ENCODE measurements at places on chromosomes 5 and 9.

DNA sequence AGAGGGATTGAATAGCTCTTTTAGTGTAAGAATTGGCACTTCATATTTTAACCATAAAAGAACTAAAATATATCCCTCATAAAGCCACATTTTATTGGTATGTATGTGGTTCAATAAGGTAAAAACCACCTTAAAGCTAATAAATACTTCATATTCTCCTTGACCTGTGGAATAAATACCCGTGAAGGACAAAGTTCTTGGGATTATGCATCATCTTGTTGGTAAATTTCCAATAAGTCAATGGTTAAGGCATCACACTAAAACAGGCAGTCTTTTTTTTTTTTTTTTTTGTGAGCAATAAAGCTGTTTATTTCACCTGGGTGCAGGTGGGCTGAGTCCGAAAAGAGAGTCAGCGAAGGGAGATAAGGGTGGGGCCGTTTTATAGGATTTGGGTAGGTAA is 161.9 kb downstream of the SNCAIP start:
- DNase-seq, result no peak

DNA sequence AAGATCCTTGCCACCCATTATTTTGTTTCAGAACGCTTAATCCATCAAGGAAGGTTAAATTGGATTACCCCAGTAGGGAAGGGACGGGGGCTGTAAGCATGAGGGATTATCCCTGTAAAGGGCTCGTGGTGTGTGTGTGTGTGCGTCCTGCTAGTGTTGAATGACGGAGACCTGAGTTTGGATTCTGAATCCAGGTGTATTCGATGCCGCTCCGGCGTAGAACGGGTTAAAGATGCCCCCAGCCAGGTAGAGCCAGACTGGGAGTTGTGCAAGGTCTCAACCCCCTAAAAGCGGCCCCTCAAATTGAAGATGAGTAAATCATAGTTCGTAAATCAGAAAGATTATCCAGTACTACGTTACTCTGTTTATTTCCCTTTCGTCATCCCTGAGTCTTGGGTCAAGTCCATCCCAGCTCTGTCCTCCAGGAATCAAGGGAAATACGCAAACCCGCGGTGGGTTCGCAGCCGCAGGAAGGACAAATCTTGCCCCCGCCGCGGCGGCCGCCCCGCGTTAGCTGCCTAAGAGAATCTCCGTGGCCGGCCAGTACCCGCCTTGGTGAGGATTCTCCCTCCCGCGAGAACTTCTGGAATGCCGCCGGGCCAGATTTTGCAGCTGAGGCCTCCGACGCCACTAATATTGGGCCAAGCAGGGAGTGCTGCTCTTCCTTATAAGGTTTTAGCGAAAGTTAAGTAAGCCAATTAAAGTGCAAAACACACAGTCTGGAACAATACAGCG is 586 bp upstream of the MTAP start:
- peak; percentile 26 for DNase-seq

GRCh38 chr5:142753116-142753631 is 17.0 kb upstream of the ARHGAP26 start:
- DNase-seq, result peak; percentile 48

- no peak for DNase-seq
Measured at GRCh38 chr5:54754878-54755277, 230.5 kb downstream of the ESM1 start.

DNA sequence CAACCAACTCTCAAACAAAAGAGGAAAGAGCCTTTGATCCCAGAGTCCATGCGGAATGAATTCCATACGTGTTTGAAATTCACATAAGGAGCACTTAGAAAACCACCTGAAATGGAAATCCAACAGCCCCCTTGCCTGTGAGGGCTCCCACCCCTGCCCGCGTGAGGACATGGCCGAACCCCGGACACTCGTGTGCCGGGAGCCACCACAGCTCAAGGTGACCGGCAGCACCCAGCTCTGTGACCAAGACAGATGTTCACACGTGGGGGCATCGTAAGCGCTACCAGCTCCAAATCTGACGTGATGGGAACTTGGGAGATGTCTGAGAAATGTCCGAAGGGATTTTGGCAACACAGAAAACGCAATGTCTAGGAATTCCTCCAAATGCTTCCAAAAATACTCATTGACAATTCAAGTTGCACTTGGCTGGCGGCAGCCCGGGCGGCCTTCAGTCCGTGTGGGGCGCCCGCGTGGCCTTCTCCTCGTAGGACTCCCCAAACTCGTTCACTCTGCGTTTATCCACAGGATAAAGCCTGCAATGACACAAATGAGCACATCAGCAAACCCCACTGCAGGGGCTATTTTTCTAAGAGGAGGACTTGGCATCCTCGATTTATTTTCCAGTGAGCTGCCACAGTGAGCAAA is 23.2 kb upstream of the TERT start:
- no peak for DNase-seq

GRCh38 chr5:158979290-158979689 is 120.4 kb downstream of the EBF1 start:
- no peak for DNase-seq

GRCh38 chr5:14168793-14169262 is 25.7 kb downstream of the TRIO start:
- DNase-seq, result no peak

GRCh38 chr9:1855726-1856125 is 159.4 kb upstream of the SMARCA2 start:
- DNase-seq, result no peak

DNA sequence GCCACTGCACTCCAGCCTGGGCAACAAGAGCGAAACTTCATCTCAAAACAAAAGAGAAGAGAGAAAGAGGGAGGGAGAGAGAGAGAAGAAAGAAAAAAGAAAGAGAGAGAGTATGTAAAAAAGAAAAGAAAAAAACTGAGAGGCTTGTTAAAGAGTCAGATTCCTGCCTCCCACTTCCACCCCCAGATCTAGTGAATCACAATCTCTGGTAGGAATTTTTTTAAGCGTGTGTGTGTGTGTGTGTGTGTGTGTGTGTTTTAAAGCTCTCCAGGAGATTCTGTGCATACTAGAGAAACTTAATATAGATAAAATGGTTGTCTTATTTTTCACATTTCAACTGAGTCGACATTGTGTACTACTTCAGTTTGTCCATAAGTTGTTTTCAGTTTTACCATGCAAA is 32.0 kb downstream of the SAR1B start:
- no peak for DNase-seq

DNA sequence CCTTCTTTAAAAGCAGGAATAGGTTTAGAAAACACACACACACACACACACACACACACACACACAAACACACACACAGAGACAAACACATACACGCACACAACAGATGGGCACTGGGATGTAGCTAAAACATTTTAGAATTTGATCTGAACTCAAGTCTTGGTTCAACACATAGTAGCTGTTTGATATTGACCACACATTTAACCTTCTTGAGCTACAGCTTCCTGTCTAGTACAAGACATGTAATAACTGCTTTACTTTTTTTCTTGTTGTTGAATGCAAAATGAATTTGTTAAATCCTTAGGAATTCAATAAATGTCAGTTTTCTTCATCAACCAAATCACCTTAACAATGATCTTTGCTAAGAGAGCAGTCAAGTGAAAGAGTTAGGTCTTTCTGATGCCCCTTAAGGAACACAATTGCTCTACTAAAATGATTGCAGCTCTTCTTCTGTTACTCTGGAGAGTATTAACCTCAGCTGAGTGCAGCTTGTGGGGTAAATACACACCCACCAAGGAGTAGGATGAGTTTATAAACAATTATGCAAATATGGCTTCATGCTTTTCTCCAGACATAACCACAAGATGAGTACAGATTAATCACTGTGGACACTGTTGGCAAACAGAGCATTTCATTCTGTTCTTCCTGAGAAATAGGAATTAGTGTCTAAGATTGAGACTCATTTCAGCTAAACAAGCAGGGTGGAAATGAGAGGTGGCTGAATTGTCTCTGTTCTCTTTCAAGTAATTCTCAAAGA is 302.9 kb upstream of the PAPPA start:
- DNase-seq, result no peak

- peak; percentile 70 for DNase-seq
Measured at GRCh38 chr5:74865804-74866595, at the start of gene FAM169A. TSS of gene FAM169A (minus strand) at chr5:74866387. CDS start at chr5:74841676, 24,711 bp downstream.

DNA sequence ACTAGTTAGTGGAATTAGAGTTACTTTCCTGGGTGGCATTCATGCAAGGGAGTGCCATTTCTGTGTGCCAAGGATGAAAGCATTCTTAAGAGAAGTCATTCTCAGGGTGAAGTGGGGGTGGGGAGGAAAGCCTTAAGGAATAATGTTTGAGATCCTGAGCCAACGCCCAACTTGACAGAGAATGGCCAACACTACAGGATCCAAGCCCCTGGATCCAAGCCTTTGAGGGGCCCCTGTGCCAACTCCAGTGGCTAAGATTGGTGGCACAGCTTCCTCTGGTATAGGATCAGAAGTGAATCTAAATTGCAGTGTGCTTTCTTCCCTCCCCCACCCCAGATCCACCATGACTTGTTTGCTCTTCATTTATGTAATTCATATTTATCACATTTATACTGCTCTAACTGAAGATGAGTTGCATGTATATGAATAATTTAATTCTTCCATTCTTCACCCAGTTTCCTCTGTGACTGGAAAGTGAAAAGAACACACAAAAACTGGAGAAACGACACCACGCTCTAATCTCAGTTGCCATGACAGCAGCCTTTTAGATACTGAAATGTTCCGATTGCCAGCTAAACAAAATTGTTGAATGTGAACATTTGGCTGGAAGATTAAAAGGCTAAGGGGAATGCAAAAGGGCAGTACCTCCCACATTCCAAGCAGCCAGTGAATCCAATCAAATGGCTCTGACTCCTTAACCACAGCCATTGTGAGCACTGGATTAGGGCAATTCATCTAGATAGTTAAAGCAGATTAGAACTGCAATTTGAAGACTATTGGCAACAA is 4.5 kb downstream of the ZNF608 start:
- peak; percentile 49 for DNase-seq

DNA sequence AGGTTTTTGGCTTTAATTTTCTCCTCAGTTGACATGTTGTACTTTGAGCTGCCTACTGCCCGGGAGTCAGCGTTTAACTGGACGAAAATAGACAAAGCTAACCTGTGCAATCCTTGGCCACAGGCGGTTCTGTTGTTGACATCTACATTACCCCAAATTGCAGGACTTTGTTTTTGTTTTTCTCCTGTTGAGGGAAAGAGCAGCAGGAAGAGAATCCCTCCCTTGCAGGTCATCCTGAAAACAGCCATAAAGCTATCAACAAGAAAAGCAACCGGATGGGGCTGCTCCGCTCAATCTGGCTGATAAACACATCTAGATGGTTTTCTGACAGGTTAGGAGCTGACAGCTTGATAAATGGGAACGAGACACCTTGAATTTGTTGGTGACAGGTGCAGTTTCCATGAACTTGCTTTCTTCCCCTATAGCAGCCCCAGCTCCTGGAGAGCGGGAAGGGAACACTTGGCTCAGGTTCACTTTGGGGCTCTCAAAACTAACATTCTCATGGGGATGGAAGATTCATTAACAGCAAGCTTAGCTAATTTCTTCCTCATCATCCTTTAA is 331.5 kb downstream of the SLIT3 start:
- DNase-seq, result peak; percentile 22

DNA sequence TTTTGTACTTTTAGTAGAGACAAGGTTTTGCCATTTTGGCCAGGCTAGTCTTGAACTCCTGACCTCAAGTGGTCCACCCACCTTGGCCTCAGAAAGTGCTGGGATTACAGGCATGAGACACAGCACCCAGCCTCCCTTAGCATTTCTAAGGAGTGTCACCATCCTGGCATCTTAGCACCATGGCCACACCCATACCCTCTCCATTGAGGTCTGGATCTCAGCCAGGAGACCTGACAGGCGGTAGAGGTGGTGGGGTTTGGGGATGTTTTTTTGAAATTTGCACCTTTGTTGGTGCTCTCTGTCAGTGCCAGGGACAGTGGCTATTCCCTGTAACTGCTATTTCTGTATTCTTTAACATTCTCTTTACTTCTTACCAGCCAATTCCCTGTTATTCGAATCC is 72.5 kb downstream of the TRIM36 start:
- no peak for DNase-seq

- no peak for DNase-seq
Measured at GRCh38 chr5:157558681-157559080, 16.9 kb downstream of the ADAM19 start.

DNA sequence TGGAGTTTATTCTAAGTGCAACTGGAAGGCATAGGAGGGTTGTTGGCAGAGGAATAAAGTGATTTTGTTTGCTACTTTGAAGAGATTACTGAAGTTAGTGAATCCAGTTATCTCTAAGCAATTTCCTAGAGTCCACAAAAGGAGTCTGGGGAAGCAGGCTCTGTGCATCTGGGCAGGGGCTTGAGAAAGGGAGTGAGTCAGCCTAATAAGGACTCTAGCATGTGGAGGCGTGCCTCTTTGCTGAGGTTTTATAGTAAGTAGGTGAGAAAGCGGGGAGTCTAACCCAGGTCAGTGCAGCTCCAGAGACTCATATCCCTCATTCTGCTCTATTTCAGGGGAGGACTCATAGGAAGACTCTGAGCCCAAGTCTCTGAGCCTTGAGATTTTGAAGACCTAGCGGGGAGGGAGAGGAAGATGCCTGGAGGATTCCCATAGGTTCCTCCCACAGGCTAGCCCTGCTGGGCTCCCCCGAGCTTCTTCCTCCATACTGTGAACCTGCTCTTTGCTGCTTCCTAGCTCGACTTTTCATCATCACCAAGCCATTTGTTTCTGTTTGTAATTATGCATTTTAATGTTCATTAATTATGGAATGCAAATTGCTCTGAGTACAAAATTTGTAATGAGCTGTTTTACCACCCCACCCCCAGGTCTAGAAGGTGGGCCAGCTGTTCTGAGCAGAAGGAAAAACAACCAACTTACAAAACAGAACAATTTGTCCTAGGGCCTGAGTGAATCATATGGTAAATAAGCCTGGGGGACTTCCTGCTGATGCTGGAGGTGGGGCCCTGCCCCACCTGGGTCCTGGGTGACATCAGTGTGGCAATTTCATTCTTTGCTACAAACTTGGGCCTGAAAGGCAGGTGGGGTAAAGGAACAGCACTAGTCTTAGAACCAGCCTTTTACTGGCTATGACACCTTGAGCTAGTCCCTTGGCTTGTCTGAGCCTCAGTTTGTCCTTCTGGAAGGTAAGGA is 150.2 kb downstream of the TRIM32 start:
- no peak for DNase-seq

GRCh38 chr5:15529821-15530220 is 29.8 kb downstream of the FBXL7 start:
- no peak for DNase-seq

- DNase-seq, result no peak
Measured at GRCh38 chr5:106311230-106311915, 1359.4 kb downstream of the EFNA5 start.

DNA sequence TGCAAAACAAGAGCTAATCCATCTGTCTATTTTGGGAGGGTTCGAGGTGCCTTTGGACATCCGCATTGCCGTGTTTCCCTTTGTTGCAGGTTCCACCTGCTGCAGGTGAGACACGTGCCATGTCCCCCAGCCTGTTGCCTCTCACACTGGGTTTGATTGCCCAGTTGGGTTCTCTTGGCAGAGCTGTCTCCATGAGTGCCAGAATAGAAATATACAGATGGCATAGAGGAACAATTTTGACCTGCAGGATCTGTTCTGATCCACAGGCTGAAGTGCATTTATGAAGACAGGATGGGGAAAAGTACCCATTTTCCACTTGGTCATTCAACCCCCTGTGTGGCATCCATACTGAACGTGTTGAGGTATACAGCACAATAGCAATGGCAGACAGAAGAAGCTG is 178.1 kb downstream of the SGCD start:
- DNase-seq, result peak; percentile 50
